Endothelial cell of umbilical vein (primary cell): ENCODE measurements at places on chromosomes 4 and X. TPM values are rescaled to one million over a fixed set of nuclear protein-coding genes. Genes with fewer than 3 reads are reported as not detected.

- DNase-seq = no peak
- H3K4me1 ChIP-seq = no peaks in the 10 kb centered on the region
- no peaks in the 10 kb centered on the region for H3K36me3 ChIP-seq
- peaks cover 11% of the 10 kb centered on the region for H3K27me3 ChIP-seq
Measured at GRCh38 chr4:151553874-151554273, 144.9 kb downstream of the FHIP1A start.

Gene NLRP2B
- 0.01 TPM in 1 of 2 replicates, not detected in the other for polyA plus RNA-seq

DNA sequence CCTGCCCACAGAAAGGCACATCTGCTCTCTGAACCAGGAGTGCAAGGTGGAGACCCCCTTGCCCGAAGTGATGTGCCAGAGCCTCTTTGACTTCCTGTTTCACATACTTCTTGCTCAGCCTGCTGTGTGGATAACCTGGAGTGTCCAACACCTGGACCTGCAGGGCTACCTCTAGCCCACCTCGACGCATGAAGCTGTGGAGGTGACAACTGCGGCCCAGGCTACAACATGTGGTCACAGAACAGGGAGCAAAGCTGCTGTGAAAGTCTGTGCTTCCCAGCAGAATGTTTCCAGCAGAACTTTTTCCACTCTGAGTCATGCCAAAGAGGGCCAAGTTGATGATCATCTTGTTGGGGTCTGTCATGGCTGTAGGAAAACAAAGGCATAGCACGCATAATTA, 1.5 kb downstream of the GIMD1 start:
- no peak overlapping the region for H3K27ac ChIP-seq
- no peak for DNase-seq

Gene TIMP1
- 277 and 382 TPM in 2 replicates for polyA plus RNA-seq

DNA sequence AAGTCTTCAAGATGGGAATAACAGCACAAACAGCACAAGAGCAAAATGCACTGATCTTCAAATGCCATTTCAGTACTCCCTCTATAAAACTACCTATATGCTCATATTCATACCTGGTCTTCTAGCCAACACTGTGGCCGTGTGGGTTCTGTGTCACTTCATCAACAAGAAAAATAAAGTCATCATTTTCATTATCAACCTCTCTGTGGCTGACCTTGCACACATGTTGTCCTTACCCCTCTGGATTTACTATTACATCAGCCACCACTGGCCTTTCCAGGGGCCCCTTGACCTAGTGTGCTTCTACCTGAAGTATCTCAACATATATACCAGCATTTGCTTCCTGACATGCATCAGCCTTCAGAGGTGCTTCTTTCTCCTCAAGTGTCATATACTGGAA, 59.6 kb upstream of the GPR174 start:
- no peaks in the 10 kb centered on the region for H3K27me3 ChIP-seq
- no peak for DNase-seq
- no peak overlapping the region for H3K4me3 ChIP-seq
- no peaks in the 10 kb centered on the region for H3K4me1 ChIP-seq
- no peaks in the 10 kb centered on the region for H3K36me3 ChIP-seq
